ENCODE measurements at places on chromosomes 11 and 22.
A peak's percentile ranks its signal among the peaks of the same experiment; 100 is the strongest.

GRCh38 chr22:44298406-44299091 is 14.2 kb downstream of the SHISAL1 start:
- peak; percentile 60 for DNase-seq

DNA sequence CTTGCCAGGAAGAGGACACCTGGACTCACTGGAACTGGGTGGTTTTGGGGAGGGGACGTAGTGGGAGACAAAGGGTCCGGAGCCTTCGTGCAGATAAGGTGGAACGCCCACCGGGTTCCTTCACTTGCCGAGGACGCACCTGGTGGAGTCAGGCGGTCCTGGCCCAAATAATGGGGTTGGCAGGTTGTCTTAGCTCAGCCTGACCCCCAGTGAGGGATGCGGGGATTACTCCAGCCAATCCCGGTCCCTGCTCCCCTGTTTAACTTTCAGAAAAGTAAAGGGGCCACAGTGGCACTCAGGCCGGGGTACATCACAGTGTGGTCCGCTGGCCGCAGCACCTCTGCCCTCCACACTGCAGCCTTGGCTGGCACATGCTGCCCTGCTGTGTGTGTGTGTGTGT is 18.0 kb downstream of the A4GALT start:
- DNase-seq: no peak

- DNase-seq: no peak
Measured at GRCh38 chr11:123822599-123822998, 16.4 kb upstream of the OR6M1 start.

DNA sequence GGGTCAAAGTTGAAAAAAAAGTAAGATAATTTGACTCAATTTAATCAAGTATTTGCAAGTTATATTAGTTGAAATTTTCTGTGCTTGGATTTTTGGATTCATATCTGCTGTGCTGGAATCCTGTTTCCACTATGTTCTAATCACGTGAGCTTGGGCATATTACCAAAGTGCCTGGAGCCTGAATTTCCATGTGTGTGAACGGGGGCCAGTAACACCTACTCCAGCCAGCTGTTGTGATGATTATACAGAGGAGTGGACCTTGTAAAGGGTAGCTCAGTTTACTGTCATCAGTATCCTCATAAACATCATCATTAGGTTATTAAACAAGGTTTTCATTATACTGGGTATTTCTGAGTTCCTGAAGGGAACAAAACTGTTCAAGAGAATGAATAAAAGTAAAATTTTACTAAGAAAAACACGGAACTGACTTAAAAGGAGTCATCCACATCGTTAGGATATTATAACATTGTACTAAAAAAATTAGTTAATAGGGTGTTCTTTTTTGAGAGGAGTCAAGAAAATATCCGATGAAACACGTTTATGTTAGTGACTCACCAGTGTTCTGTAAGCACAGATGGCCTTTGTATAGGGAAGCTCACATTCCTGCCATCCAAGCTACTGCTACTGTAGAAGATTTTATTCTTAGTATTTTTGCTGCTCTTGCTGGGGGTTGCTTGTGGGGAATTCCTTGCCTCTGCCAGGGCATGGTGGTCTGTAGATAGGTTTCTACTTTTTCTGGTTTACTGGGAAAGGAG is 144.1 kb downstream of the ARHGAP42 start:
- no peak for DNase-seq

- DNase-seq: peak; percentile 92
Measured at GRCh38 chr11:129440028-129440713, 64.5 kb downstream of the BARX2 start.

DNA sequence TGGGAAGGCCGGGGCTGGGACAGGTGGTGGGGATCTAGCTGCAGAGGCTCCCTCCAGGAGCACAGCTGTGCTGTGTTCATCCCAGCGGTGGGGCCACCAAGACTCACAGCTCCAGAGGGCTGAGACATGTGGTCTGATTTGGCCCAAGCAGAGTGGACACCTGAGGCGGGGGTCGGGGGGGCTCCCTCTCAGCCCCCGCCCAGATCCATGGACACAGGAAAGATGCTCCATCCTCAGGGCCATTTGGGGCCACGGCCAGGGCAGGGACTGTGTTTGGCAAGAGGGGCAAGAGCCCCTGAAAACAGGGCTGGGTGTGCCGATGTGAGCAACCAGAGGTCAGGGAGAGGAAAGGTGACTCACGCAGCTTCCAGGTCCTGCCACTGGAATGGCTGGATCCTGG is 219.4 kb downstream of the BRD1 start:
- no peak for DNase-seq
